Activated T-helper 17 cell treated with anti-CD3 and anti-CD28 coated beads, Interleukin-2, amount 50 U/mL, for 72 hours (primary cell): ENCODE measurements at places on chromosomes 6 and 20.

DNA sequence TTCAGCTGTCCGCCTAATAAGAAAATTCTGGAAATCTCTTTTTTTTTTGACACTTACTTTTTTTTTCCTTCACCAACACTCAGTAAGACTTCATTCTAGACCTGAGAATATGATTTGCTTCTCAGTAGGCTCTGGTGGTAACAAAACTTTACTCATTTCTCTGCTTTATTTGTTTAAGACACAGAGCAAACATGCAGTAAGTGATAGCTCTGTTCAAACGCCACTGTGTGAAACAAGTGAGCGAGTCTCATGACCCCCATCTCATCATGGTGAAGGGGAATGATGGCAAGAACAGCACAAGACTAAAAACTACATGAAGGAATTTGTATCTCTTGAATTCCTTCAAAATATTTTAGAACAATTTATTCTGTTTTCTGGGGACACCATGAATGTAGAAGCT, 541.6 kb upstream of the POU3F2 start:
- no peaks in the 10 kb centered on the region for H3K27me3 ChIP-seq
- no peak for ATAC-seq
- H3K27ac ChIP-seq = no peak overlapping the region
- H3K4me3 ChIP-seq = no peak overlapping the region

DNA sequence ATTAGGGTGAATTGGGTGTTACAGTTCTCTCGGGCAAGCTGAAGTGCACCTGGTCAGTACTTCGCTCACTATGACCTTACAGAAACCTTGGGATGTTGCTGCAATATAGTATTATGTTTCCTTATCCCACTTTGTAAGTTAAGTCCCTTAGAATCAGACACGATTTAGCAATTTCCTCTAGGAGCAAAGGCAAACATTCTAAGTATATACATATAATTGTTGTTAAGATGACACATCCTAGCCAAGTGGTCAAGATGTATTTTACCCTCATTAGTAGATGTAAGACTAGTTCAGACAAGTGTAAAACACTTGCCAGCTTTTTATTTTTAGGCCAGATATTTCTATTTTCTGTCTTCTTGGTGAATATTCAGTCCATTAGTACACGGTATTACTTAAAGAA, 31.1 kb upstream of the RGS17 start:
- H3K4me1 ChIP-seq = no peaks in the 10 kb centered on the region
- no peaks in the 10 kb centered on the region for H3K36me3 ChIP-seq
- H3K27me3 ChIP-seq = peaks cover 13% of the 10 kb centered on the region
- H3K27ac ChIP-seq = no peak overlapping the region
- no peak for ATAC-seq

DNA sequence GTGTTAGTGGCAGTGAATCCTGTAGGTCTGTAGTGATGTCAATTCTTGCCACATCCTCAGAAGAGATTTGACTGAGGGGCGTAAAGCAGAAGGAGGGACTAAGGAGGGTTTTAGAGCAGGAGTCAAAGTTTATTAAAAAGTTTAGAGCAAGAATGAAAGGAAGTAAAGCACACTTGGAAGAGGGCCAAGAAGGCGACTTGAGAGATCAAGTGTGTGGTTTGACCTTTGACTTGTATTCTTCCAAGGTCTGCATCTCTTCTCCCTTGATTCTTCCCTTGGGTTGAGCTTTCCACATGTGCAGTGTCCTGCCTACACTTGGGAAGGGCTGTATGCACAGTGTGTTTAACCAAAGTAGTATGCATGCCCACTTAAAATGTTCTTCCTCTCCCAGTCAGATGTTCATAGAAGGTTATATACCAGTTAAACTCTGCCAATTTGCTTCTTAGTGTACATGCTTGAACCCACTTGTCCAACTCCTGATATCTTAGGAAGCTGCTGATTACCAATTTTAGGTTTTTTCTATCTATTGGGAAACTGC, 627.6 kb downstream of the MMUT start:
- H3K4me3 ChIP-seq = no peak overlapping the region
- no peak overlapping the region for H3K27ac ChIP-seq
- ATAC-seq = no peak

- H3K4me3 ChIP-seq = peak overlapping the region; percentile 79
- peak; percentile 87 for ATAC-seq
- H3K4me1 ChIP-seq = peaks cover 10% of the 10 kb centered on the region
- H3K36me3 ChIP-seq = no peaks in the 10 kb centered on the region
Measured at GRCh38 chr20:62617711-62618483, 24.4 kb upstream of the SLCO4A1 start.

DNA sequence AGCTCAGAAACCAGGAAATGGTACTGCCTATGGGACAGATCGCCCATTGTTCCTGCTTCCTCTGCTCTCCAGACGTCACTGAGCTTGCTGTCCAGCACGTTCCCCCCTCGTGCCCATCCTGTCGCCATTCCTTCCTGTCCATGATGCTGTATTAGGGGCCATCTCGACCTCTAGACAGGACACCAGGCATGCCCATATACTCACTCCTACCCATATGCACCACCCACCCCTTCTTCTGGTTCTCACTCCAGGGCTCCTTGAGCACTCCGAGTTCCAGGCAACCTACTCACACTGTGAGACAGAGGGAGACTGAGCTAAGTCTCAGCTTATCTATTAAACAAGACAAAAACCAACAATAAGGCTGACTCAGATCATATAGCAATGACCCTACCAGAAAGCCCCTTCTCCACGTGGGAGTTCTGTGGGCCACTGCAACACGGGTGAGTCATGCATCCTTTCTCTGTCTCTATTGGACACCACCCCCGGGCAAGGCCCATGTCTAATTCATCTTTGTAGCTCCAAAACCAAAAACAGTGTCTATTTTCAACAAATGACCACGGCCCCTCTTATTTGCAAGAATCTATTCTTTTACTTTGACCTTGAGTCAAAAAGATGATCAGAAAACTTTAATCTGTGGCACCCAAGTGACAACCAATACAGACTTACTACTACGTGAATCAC, 65.7 kb downstream of the PSMG4 start:
- peak; percentile 97 for ATAC-seq
- no peak overlapping the region for H3K4me3 ChIP-seq
- H3K4me1 ChIP-seq = peaks cover 11% of the 10 kb centered on the region
- H3K27ac ChIP-seq = peak overlapping the region; percentile 69
- H3K27me3 ChIP-seq = no peaks in the 10 kb centered on the region

GRCh38 chr20:35981969-35982368, 13.6 kb downstream of the CNBD2 start:
- H3K27ac ChIP-seq = no peak overlapping the region
- H3K36me3 ChIP-seq = no peaks in the 10 kb centered on the region
- H3K4me3 ChIP-seq = no peak overlapping the region
- H3K4me1 ChIP-seq = no peaks in the 10 kb centered on the region

- peak; percentile 90 for ATAC-seq
- H3K4me1 ChIP-seq = peaks cover 17% of the 10 kb centered on the region
- H3K27me3 ChIP-seq = no peaks in the 10 kb centered on the region
- H3K27ac ChIP-seq = peak overlapping the region; percentile 28
Measured at GRCh38 chr6:119322715-119323350, 26.7 kb downstream of the MAN1A1 start.

GRCh38 chr20:59945731-59946130, 5.5 kb downstream of the FAM217B start:
- H3K36me3 ChIP-seq = peaks cover 57% of the 10 kb centered on the region
- H3K4me1 ChIP-seq = peaks cover 18% of the 10 kb centered on the region
- H3K27ac ChIP-seq = peak overlapping the region; percentile 33

DNA sequence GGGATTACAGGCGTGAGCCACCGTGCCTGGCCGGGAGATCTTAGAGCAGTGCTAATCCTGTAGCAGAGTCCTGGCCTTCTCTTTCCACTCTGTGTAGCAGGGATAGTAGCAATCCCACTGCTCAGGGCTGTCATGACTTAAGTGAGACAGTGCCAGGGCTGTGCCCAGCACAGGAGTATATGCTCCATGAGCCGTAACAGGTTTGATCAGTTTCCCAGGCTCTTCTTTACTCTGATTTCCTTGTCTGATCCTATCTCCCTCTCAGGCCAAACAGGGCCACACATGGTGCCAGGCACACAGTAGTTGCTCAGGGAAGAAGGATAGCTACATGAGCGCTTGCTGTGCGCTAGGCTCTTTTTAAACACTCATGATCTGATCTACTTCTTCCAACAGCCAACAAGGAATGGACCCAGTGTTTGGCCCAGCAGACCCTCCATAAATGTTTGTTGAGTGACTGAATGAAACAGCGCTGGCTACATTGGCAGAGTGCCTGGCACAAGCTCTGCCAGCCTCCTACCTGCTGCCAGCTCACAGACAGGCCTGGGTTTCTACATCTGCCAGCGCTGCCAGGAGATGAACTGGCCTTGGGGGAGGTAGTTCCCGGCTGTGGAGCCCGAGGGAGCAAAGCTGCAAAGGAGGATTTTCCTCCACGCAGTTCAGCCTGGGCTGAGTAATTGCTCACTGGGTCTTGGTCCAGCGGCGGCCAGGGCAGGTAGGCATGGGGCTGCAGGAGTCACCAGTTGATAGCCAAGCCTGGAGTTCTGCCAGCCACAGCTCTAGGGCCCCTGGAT, 36.9 kb downstream of the SNAI1 start:
- H3K27ac ChIP-seq = no peak overlapping the region
- peaks cover 4% of the 10 kb centered on the region for H3K4me1 ChIP-seq
- ATAC-seq = no peak
- peaks cover 11% of the 10 kb centered on the region for H3K27me3 ChIP-seq
- no peaks in the 10 kb centered on the region for H3K36me3 ChIP-seq
- no peak overlapping the region for H3K4me3 ChIP-seq

GRCh38 chr6:3868544-3868943, 19.4 kb downstream of the FAM50B start:
- peak; percentile 27 for ATAC-seq
- no peaks in the 10 kb centered on the region for H3K27me3 ChIP-seq
- peak overlapping the region; percentile 83 for H3K27ac ChIP-seq
- H3K4me3 ChIP-seq = peak overlapping the region; percentile 65

GRCh38 chr6:77448546-77448945, 14.7 kb downstream of the HTR1B start:
- H3K4me3 ChIP-seq = no peak overlapping the region
- no peak for ATAC-seq
- no peaks in the 10 kb centered on the region for H3K36me3 ChIP-seq
- H3K27ac ChIP-seq = no peak overlapping the region

- H3K36me3 ChIP-seq = no peaks in the 10 kb centered on the region
- H3K4me1 ChIP-seq = no peaks in the 10 kb centered on the region
- H3K27me3 ChIP-seq = no peaks in the 10 kb centered on the region
- no peak for ATAC-seq
- H3K4me3 ChIP-seq = no peak overlapping the region
Measured at GRCh38 chr6:36670271-36670670, 8.2 kb upstream of the CDKN1A start.

- no peak for ATAC-seq
- no peaks in the 10 kb centered on the region for H3K27me3 ChIP-seq
- peaks cover 100% of the 10 kb centered on the region for H3K36me3 ChIP-seq
- peaks cover 24% of the 10 kb centered on the region for H3K4me1 ChIP-seq
- no peak overlapping the region for H3K27ac ChIP-seq
Measured at GRCh38 chr6:17656092-17656491, 50.6 kb downstream of the NUP153 start.

DNA sequence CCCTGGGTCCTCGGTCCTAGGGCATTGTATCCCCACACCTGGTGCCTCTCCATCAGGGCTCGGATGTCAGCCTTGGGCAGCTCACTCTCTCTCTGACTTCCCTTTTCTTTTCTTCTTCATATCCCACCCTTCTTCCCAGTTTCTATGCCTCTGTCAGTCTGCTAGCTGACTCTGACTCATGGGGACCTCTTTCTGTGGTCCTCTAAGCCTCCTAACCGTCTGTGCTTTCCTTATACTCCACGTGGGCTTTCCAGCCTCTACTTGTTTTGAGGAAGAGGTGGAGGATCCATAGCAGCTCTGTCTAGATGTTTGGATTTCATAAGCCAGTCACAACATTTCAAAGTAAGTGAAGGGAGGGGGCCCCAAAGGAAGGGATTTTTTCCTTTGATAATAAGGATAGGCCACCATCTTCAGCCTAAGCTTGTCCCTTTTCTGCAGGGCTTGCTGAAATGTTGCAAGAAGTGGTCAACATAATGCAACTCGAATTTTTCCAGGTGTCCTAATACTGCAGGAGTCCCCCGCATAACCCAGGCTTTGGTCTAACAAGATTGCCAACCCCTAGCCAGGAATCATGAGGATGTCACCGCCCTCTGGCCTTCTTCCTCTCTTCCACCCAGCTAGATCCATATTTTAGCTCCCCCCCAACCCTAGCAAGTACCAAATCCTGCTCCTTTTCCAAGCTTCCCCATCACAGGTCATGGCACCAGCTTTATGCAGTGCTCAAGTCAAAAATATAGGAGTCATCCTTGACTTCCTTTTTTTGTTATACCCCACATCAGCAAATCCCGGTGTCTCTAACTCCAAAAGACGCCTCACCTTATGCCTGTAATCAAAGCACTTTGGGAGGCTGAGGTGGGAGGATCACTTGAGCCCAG, 8.7 kb upstream of the PLTP start:
- H3K27ac ChIP-seq = no peak overlapping the region
- H3K4me3 ChIP-seq = no peak overlapping the region
- peaks cover 6% of the 10 kb centered on the region for H3K27me3 ChIP-seq

DNA sequence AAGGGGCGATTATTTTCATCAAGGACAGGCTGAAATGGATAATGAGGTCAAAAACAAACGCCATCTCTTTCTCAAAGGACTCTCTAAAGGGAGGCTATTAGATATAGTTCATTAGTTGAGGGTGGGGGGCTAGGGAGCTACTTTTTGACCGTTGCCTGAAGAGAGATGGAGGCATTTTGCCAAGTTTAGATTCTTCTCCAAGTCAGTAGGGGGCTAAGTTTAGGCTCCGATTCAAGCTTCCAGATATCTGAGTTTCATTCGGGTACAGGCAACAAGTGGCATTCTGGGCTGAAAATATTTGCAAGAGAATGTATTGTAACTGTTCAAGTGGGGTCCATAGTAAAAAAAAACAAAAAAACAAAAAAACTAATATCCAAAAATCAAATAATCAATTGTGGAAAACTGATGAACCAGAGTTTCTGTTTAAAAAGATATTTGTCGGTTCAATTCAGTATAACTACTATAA, 43.4 kb upstream of the PIM1 start:
- H3K27ac ChIP-seq = no peak overlapping the region
- peaks cover 12% of the 10 kb centered on the region for H3K4me1 ChIP-seq
- no peaks in the 10 kb centered on the region for H3K36me3 ChIP-seq
- H3K4me3 ChIP-seq = no peak overlapping the region
- no peaks in the 10 kb centered on the region for H3K27me3 ChIP-seq
- ATAC-seq = no peak

- H3K27ac ChIP-seq = no peak overlapping the region
- ATAC-seq = no peak
- H3K36me3 ChIP-seq = no peaks in the 10 kb centered on the region
- H3K27me3 ChIP-seq = peaks cover 46% of the 10 kb centered on the region
Measured at GRCh38 chr20:38258545-38259215, 1.9 kb downstream of the KIAA1755 start.

DNA sequence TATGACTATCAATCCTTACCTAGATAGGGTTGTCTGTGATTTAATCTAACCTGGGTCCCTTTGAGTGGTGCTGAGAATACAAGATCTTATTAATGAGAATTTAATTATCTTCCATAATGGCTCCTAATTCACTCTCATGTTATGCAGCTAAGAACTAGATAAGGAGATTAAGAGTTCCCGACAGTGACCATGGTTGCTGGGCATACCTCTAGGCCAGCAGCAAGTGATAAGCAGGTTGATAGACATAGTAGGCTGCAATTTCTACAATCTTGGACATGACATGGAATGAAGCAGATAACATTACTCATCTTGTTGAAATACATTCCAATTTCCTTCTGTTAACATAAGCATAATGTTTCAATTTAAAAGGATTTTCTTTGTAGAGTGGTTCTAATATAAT, 27.1 kb downstream of the SPACA1 start:
- no peak overlapping the region for H3K27ac ChIP-seq
- H3K36me3 ChIP-seq = no peaks in the 10 kb centered on the region
- H3K4me1 ChIP-seq = no peaks in the 10 kb centered on the region
- ATAC-seq = no peak
